ENCODE measurements at places on chromosomes 5 and 9.

- no peaks in the 10 kb centered on the region for H3K36me3 ChIP-seq
- DNase-seq, result no peak
- no peaks in the 10 kb centered on the region for H3K4me1 ChIP-seq
- no peaks in the 10 kb centered on the region for H3K27me3 ChIP-seq
- H3K4me3 ChIP-seq, result no peak overlapping the region
Measured at GRCh38 chr9:134618833-134619447, 22.7 kb upstream of the COL5A1 start.

GRCh38 chr9:132041798-132042197 lies 37.9 kb downstream of the MED27 start:
- H3K27ac ChIP-seq, result no peak overlapping the region
- H3K4me3 ChIP-seq, result no peak overlapping the region
- H3K27me3 ChIP-seq, result no peaks in the 10 kb centered on the region
- DNase-seq, result no peak

DNA sequence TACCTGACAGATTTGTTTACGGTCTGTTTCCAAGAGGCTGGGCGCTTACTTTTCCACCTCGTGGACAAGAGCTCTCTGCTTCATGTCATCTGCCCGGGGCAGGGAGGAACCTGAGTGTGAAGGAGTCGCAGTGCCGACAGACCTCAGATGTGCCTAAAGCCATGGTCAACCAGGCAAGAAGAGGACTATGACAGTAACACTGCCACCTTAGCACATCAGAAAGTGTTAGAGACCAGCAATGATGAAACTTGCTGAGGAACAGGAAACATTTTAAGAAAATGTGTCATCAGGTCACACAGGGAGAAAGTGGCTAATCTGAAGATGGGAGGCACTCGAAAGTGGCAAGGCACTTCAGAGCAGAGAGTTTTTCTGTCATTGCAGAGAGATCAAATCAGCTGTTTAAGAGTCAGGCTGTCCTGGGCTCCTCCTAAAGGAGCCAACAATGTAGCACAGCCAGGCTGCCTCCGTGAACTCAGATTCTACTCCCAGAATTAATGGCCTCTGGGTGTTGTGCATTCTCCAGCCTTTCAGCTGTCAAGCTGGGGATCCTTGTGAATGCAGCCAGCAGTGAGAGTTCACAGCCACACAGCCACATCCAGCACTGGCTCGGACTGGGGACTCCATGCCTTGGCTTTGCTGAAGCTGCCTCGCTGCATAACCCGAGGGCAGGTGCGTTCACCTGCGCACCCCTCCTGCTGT lies 94.6 kb downstream of the RAPGEF1 start:
- DNase-seq, result no peak
- H3K27ac ChIP-seq, result peak overlapping the region; percentile 13
- H3K27me3 ChIP-seq, result no peaks in the 10 kb centered on the region
- no peak overlapping the region for H3K4me3 ChIP-seq

DNA sequence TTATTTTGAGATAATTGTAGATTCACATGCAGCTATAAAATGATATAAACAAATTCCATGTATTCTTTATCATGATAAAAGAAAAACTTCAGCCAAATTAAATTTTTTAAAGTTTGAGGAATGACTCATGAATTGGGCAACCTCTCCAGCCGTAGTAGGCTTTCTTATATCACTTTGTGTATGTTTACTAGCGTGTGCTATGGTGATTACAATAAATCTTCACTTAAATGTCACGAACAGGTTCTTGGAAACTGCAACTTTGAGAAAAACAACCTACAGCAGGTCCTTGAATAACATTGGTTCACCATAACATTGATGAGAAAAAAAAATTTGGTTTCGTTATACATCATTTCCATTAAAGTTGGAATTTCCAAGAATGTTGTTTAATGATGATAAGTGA lies 730.9 kb upstream of the TYRP1 start:
- H3K4me3 ChIP-seq, result no peak overlapping the region
- DNase-seq, result no peak
- no peak overlapping the region for H3K27ac ChIP-seq
- no peaks in the 10 kb centered on the region for H3K4me1 ChIP-seq
- no peaks in the 10 kb centered on the region for H3K27me3 ChIP-seq
- H3K36me3 ChIP-seq, result no peaks in the 10 kb centered on the region

DNA sequence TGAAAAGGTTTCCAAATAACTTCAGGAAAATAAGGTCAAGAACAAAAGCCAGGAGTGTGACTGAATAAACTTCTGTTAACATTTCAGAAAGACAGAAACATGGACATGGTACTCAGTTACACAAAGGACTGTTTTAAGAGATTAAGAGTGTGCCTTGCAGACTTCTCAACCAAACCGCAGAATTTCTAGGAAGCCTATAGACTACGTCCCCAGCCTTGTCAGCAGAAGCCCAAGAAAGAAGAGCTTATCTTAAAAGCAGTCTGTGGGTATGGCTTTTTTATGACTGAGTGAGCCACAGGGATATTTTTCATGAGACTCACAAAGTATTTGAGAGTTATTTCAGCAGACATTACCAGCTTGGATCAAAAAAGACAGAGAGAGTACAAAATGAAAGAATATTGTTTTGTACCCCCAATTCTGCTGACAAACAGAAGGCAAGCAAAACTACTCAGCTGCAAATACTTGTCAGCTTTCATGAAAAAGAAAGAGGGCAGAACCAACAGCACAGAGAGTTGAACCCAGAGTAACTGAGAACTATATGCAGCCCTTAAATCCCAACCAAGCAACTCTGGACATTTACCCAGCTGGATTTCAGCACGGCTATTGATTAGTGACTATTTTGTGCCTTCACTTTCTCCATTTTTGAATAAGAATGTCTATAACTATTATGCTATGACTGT lies 711.0 kb upstream of the CTNND2 start:
- H3K27me3 ChIP-seq, result no peaks in the 10 kb centered on the region
- H3K27ac ChIP-seq, result no peak overlapping the region
- no peak for DNase-seq
